ENCODE measurements at places on chromosomes 5 and 9.

DNA sequence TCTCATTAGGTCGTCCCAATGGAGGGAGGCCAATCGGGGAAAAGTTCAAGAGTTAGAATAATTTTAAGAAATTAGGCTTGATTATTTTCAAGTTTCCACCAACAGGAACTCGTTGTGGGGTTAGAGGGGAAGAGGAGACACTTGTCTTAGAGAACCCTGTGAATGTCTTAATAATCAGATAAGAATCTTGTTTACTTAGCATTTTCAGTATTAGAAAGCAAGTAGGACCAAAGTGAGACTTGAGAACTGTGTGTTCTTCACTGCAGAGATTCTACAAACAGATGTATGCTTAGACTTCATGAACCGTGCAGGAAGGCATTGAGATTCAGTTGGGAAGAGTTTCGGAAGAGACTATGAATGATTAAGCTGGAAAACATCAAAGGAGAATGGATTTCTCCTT lies 69.0 kb upstream of the HMHB1 start:
- no peak for DNase-seq

- DNase-seq, result no peak
These were observed 55.4 kb upstream of the TBC1D2 start for GRCh38 chr9:98310752-98311392.

DNA sequence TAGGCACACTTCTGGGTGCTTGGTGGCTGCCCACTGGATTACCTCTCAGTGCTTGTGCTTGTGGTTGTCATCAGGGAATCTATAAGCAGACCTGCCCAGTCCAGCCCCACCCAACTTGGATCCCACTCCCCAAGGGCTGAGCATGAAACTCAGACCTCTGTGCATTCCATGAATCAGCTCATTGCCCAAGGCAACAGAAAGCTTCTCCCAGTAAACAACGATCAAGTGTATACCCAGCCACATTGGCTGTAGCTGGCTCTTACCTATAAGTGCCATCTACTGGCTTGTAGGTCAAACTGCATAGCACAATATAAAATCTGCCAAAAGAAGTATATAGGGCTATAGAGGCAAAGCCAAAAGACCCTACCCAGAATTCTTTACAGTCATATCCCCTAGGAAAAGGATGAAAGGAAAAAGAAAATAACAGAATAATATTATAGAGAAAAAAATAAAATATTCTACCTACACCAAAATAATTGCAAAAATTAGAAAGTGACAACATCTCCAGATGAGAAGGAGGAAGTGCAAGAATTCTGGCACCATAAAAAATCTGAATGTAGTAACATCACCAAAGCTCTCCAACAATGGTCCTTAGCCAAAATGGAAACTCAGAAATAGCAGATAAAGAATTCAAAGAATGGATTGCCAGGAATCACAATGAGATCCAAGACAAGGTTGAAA lies 321.0 kb upstream of the TRPC7 start:
- no peak for DNase-seq

DNA sequence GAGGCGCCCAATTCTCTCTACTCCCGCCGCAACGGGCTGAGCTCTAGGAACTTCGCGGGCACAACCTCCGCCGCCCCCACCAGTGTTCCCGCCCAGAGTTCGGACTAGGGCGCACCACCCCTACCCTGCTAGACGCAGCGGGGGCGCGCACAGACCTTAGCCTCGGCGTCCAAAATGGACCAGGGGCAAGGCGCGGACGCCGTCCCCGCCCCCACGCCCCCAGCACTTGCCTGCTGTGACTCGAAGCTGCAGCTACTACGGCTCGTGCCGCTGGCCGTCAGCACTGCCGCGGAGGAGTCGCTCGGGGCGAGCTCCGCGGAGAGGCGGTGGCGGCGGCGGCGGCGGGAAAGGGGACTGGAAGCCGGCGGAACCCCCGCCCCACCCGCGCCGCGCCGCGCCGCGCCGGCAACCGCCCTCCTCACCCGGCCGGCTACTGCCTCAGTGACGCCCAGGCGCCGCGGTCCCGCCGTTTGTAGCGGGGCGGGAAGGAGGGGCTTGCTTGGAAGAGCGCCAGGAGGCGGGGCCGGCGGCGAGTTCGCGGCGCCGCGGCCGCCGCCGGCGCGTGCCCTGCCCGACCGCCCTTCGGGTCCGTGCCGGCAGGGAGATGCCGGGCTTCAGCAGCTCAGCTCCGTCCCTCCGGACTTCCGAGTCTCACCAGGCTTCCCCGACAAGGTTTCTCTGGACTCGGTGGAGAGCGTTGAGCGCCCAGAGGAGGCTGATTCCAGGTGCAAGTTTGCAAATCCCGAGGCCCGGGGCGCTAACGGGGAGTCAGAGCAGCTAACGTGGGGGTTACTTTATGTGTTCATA lies 4.5 kb downstream of the ELAVL2 start:
- no peak for DNase-seq
